ENCODE measurements at places on chromosomes 2 and 18. TPM values are rescaled to one million over a fixed set of nuclear protein-coding genes. Genes with fewer than 3 reads are reported as not detected.

DNA sequence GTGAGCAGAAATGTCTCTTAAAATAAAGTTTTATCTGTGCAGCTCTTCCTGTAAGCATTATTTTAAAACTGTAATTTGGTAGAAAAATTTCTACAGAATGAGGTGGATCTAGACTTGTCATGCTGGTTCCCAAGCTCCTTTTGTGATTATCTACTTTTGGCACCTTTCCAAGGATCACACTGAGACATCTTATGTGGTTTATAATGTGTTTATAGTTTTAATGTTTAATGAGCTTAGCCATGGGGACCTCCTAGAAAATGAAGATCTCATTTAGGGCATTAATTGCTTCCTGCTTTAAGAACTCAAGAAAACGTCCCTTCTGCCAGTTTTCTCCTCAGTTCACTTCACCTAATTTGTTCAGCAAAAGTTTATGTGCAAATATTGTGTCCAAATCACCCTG is 468.4 kb downstream of the SUCLG1 start:
- DNase-seq, result no peak

DNA sequence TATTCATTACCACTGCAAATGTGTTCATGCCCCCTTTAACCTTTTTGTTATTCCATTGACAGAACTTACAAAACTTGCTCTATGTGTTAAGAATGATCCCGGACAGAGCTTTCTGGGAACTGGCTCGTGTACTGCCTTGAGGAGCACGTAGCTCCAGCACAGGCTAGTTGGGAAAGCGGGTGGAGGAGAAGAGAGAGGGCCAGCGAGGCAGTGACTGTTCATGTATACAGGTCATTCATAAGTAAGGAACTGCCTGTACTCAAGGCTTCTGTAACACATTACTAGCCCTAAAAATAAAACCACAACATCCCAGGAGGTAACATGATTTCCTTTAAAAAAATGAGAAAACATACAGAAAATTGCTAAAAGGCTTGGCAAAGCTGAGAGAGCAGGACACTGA is 109.0 kb downstream of the STK39 start:
- DNase-seq, result no peak

DNA sequence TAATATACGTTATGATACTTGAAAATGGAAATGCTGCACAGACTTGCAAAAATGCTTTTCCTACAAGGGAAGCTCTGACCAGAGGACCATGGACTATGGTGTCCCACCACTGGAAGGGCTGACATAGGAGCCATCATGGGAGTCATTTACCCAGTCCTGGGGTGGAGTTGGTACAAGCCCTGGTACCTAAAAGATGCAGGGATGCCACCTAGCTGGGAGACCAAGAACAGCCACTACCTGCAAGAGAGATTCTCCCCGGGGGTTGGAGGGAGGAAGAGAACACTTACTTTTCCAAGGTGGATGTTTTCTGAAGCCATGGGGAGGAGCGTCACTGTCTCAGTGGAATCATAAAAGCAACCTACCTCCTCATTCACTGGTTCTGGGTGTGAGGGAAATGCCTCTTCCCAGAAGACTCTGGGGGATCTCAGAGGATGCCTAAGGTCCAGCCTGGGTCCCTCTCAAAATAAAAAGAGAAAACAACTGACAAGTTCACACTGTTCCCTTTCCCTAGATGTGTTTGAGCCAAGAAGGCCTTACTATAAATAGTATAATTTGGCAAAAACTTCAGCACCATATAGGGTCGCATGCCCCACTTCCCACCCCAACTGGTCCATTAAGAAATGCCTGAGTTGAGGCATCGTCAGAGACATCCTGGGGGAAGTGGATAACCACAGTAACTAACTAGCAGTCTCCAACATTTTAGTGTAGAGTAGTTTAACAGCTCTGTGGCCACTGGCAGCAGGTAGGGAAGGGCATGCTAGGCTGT is 39.9 kb downstream of the REEP1 start:
- peak; percentile 11 for DNase-seq

The XDH gene
- total RNA-seq, result not detected

Measured in activated naive CD4-positive, alpha-beta T cell treated with anti-CD3 and anti-CD28 coated beads, Interleukin-2, amount 50 U/mL, for 72 hours (primary cell).